Stimulated activated CD8-positive, alpha-beta memory T cell treated with anti-CD3 and anti-CD28 coated beads, Interleukin-15, amount 100 ng/mL, for 4 hours (primary cell): ENCODE measurements at places on chromosomes 5 and 9.

DNA sequence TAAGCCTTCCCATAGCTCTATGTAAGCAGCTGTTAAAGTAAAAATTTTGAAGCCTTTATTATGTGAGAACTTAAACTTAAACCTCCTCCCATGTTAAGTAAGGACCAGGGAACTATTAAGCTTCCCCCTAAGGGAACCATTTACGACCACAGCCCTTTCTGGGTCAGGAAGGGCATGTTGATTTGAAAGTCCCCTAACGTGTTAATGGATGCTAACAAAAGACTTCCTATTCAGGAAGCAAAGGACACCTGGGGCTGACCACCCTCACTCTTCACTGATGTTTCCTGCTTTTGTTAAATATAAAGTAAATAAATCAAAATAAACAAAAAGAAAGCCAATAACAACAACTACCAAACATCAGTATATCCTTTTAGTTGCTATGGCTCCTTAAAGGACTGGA lies 170.6 kb upstream of the RFX3 start:
- DNase-seq = no peak

- DNase-seq = no peak
These were observed 231.3 kb downstream of the ZSWIM6 start for GRCh38 chr5:61563401-61563800.

- DNase-seq = no peak
These were observed 26.3 kb downstream of the MAML1 start for GRCh38 chr5:179758955-179759354.

- no peak for DNase-seq
These were observed 277.6 kb downstream of the PSAT1 start for GRCh38 chr9:78574354-78575045.

DNA sequence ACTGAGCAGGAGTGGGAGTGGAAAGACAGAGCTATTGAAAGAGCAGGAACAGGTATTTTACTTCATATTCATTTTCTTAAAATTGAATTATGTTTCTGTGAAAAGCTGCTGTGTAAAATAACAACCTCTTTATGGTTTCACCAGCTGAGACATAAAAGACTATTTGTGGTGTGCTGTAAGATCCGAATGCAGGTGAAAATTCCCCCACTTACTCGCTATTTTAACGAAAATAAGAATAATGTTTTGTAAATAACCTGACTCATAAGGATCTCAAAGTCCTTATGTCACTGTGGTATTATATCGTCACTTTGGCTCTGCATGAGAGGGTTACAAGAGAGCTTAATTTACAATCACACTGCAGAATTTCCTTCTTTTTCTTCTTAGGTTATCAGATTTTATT lies 65.3 kb upstream of the NFIB start:
- no peak for DNase-seq

- DNase-seq = no peak
These were observed 282.4 kb downstream of the ARHGEF28 start for GRCh38 chr5:73908395-73908794.

DNA sequence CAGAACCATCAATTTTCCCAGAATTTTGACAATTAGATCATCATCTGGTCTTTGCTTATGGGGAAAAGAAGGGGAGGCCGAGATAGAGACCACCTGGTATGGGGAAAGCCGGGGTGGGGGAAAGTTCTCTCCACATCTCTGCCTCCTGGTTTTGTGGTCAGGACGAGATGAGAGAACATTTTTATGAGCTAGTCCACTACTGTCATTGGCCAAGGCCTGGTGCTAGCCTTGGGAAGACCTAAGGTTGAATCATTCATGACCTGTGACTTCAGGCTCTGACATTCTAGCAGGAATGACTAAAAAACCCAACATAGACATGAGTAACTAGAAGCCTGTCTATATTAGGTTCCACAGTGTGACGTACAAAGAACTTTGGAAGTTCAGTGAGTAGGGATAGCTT lies 135.2 kb downstream of the PTTG1 start:
- no peak for DNase-seq

- no peak for DNase-seq
These were observed 37.1 kb upstream of the RARS1 start for GRCh38 chr5:168449166-168449565.

DNA sequence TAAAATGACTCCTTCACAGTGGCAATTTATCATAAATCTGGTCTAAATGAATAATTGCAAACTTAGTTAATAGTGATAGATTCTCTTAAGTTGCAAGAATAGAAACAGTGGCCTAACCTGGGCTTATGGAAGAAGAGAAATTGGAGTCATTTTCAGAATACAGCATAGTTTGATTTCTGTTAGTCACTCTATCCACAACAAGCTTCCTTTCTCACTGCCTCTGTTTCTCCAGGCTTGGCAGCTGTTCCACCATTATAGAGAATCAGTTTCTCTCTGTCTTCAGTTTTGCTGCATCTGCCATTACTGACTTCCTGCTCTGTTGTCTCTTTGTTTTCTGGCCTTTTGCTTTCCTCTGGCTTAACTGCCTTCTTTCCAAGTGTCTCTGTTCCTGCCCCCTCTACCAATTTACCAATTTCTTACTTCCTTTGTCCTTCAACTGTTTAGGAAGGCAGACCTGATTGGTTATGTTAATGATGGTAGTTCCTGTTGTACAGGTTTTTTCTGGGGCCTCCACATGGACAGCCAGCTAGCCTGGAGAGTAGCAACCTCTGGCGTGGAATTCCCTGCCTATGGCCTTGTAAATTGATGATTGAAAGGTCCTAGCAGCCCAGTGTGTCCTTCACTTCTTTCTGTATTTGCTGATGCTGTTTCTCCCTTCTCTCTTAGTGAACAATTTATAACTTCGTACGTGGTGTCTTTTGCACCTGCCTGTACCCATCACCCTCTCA lies 75.9 kb upstream of the RASGRF2 start:
- DNase-seq = no peak

DNA sequence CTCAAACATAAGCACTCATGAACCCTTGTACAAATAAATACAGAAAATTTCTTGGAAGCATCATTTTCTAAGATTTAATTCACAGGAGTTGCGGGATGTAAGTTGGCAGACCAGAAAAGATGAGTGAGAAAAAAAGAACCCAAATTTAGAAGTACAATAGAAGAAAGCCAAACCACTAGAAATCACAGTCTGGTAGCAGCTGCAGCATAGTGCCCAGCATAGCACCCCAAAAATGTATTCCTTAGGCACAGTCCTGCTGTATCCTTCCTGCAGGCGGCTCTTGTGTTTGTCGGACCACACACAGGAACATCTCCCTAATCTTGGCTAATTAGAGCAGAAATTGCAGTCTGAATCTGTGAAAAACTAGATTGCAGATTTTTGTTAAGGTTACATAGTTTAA lies 208.5 kb upstream of the TRPM3 start:
- DNase-seq = no peak

DNA sequence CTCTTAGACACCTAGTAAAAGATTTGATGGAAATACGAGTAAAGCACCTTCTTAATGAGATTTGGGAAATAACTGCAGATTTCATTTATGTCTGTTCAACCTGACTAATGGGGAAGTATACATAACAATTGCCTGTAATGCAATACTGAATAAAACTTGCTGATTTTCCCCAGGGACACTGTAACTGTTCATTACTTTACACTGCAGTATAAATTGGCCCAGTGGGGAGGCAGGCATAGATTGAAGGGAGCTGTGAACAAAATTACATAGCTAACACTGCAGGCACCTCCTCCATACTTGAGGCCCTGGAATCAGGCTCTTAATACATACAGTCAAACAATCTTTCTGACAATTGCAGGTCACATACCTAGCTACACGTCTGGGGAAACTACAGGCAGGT lies 216.2 kb downstream of the PTPRD start:
- no peak for DNase-seq

DNA sequence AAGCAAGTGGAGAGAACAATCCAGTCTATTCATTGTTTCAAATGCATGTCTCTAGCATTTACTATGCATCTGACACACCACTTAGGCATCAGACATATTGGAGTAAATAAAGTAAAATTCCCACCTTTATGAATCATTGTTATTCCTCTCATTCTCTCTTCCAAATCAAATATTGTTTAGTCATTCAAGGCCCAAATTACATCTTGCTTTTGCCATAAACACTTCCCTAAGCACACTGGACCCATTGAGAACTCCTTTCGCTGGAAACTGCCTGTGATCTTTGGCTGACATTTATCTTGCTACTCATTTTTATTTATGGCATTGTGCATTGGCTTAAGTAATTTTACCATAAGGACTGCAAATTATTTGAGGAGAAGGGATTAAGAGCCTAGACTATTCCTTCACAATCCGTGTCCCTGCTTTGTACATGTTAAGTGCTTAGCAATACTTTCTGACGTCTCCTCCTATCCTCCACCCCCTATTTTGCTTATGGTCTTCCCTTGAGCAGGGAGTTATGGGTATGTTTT lies 7.4 kb downstream of the C5orf46 start:
- DNase-seq = no peak
